ENCODE measurements at places on chromosomes 1 and 21.

GRCh38 chr1:21652101-21652936 is 16.8 kb downstream of the RAP1GAP start:
- no peak for DNase-seq

GRCh38 chr1:909861-910310 is 13.8 kb upstream of the SAMD11 start:
- DNase-seq: no peak

GRCh38 chr1:38269923-38270848 is 223.6 kb upstream of the POU3F1 start:
- no peak for DNase-seq

DNA sequence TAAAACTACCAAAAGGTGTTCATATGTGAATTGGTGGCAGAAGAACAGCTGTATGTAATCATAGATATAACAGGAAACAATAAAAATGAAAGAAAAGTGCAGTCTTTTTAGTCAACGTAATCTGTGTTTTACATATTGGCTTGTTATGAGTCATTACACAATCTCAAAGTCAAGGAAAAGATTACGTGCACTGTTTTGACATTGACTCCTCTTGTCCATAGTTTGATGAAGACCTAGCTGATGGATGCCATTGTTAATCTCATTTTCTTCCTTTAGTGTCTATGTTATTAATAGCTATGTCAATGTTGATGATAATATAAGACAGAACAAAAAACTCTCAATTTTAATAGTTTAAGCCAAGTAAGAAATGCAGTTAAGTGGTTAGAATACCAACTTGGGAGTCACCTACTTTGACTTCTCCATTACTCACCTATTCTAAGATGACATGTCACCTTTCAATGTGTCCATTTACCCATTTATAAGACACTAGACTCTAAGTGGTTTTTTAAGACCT is 84.5 kb upstream of the SAMSN1 start:
- no peak for DNase-seq

DNA sequence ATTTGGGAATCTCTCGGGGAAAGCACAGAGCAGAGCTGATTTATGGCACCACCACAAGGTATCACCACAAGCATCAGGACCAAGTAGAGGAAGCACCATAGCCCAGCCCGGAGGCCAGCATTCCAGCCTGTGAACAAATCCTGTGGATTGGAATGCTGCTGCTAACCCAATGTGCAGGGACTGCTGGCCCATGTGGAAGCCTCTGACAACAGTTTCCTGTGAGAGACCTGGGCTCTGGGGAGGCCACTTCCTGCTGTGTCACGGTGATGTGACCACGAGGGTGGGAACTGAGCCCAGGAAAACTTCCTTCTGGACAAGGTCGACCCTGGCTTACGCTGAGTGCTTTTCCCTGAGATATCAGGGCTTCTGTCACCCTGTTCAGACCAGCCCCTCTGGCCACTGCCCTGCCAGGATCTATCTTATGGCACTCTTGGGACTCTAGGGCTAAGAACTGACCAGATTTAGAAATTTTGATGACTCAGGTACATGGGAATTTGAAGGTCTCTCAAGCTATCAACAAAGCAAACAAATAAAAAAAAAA is 88.3 kb upstream of the NGF start:
- no peak for DNase-seq

- peak; percentile 25 for DNase-seq
These were observed 44.8 kb downstream of the PCNT start for GRCh38 chr21:46368533-46369285.

GRCh38 chr1:109826446-109826845 is 62.7 kb upstream of the EPS8L3 start:
- DNase-seq: no peak

GRCh38 chr1:12475101-12475500 is 142.9 kb downstream of the DHRS3 start:
- no peak for DNase-seq

DNA sequence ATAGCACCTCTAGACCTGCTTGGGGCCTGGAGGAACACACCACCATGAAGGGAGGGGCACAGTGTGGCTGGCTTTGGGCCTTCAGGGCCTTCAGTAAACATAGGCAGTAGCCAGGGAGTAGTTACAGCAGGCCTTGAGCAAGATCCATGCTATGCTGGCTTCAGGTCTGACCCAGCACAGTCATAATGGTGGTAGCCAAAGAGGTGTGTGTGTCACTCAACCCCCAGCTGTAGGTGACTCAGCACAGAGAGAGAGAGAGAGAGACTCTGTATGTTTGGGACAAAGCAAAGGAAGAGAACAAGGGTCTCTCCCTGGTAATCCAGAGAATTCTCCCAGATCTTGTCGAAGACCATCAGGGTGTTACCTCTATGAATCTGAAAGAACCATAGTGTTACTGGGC is 250.5 kb upstream of the PKN2 start:
- DNase-seq: no peak

DNA sequence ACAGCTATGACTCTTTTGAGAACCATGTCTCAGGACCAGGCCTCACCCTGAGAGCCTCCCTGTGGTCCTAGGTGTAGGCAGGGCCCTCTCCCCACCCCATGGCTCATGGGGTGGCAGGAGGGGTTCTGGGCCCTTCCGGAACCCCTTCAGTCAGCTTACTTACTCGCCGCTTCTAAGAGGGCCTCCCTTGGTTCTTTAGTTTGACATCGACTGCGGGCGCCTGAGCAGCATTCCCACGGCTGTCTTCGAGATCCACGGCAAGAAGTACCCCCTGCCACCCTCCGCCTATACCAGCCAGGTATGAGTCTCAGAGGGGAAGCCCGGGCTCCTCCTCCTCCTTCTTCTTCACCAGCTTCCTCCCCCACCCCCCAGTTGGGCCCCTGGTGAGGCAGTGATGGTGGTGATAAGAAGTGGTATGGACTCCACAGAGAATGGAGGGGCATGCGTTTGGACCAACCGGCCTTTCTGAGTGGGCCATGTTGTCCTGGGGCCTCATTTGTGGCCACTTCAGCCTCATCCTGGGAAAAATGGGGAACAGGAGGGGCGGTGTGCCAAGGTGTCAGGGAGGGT is 28.9 kb downstream of the KCNA10 start:
- DNase-seq: no peak

DNA sequence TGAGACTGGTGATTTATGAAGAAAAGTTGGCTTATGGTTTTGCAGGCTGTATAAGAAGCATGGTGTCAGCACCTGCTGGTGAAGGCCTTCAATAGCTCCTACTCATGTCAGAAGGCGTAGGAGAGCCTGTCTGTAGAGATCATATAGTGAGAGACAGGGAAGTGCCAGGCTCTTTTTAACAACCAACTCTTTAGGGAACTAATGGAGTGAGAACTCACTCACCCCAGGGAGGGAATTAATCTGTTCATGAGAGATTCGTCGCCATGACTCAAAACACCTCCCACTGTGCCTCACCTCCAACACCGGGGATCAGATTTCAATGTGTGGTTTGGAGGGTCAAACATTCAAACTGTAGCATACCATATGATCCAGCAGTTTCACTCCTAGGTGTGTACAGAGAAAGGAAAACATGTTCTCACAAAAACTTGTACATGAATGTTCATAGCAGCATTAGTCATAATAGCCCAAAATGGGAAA is 72.6 kb downstream of the TTC3 start:
- no peak for DNase-seq

GRCh38 chr1:145979746-145980456 is 15.4 kb downstream of the POLR3GL start:
- DNase-seq: no peak

- no peak for DNase-seq
These were observed 16.6 kb downstream of the IFI6 start for GRCh38 chr1:27655151-27655937.

DNA sequence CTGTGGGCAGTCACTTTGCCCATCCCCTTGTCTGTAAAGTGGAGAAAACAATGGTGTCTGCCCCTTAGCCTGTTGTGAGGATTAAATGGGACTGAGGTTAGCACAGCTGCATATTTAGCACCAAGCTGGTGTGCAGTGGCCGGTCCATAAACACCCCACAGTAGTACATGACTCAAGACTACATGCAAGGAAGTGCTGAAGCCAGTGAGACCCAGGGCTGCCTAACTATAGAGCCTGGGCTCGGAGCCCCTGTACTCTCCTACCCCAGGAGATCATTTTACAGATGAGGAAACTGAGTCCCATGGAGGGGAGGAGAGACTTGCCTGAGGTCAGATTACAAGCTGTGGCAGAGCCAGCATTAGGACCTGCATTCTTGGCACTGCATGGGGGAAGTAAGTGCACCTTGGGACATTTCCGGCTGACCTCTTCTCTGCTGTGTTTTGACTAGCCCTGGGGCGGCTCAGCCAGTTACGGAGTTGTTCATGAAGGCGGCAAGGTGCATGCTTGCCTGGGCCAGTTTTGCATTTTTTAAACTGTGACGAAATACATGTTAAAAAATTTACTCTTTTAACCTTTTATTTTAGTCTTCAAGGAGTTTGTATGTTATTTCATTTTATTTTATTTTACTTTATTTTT is 3.2 kb downstream of the SERINC2 start:
- DNase-seq: no peak

- no peak for DNase-seq
These were observed 47.6 kb downstream of the TYW3 start for GRCh38 chr1:74780594-74780993.

DNA sequence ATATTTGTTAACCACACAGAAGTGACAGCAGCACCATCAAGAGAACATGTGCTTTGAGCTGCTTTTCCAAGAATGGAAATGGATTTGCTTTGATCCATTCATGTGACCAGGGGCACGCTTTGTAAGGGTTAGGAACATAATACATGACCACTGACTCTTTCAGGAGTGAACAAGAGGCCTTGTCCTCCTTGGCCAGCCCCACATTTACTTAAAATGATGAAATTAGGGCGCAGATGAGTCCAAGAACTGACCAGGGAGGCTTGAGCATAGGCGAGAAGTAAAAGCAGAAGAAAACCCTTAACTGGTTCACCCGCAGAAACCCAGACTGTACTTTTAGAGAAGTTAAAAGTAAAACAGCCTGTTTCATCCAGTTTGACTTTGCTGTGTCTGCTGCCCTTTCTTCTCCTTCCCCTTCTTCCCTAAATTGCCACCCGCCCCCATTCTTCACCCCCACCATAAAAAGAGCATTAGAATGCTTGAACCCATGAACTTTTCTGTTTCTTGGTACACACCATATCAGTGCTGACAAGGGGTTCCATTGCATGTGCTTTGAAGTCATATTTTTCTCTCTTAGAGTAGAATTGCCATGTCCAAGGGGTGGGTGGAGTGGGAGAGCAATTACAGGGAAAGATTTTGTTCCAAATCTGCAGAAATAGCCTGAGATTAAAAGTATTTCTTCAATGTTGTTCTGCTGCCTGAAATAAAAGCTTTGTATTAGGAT is 2.6 kb upstream of the GLUL start:
- DNase-seq: no peak

- DNase-seq: no peak
These were observed 15.6 kb downstream of the BACE2 start for GRCh38 chr21:41183575-41183974.

DNA sequence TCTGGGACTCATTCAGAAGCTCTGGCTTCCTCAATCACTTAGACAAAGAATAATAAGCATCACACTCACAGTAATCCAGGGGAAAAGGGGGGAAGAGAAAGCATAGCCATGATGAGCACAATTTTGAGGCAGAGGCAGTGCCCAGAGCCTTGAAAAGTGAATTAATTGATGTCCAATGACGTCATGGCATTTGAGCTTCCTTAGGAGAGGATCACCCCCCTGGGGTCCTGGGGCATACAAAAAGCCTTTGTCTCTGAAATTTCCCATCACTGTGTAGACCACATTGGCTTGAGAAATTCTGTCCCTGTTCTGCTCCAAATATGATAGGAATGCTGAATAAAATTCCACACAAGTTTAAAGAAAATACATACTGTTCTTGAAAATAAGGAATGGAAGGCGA is 84.3 kb upstream of the COA6 start:
- DNase-seq: no peak

DNA sequence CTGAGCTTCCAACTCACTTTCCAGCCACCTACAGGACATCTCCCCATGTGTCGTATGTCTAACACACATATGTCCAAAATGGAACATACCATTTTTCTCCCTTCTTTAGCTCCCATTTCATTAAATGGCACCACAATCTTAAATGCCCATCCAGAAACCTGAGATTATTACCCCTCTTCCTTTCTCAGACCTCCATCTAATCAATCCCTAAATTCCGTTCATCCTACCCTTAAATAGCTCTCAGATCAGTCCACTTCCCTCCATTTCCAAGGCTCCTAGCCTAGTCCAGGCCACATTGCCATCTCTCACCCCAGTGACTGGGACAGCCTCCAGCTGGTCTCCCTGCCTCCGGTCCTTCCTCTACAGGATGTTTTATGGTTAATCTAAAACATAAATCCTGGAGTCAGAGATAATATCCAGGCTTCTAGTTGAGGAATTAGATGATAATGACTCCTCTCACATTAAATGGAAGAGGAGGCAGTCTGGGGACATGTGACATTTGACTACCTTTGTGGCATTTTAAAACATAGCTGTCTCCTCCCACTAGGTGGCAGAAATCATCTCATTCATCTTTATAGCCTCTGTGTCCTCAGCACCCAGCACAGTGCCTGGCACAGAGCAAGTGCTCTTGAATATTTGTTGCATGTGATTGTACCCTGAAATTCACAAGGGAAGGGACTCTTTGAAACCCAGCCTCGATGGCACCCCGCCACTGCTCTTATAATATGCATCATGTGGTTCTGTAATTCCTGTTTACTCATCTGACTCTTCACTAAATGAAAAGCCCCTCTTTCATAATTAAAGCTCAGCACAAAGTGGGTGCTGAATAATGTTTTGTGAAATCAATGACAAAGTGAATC is 102.3 kb downstream of the TMEM53 start:
- no peak for DNase-seq

- DNase-seq: no peak
These were observed 14.3 kb upstream of the GPR157 start for GRCh38 chr1:9143250-9143649.

GRCh38 chr1:236301958-236302335 is 20.2 kb upstream of the ERO1B start:
- no peak for DNase-seq

DNA sequence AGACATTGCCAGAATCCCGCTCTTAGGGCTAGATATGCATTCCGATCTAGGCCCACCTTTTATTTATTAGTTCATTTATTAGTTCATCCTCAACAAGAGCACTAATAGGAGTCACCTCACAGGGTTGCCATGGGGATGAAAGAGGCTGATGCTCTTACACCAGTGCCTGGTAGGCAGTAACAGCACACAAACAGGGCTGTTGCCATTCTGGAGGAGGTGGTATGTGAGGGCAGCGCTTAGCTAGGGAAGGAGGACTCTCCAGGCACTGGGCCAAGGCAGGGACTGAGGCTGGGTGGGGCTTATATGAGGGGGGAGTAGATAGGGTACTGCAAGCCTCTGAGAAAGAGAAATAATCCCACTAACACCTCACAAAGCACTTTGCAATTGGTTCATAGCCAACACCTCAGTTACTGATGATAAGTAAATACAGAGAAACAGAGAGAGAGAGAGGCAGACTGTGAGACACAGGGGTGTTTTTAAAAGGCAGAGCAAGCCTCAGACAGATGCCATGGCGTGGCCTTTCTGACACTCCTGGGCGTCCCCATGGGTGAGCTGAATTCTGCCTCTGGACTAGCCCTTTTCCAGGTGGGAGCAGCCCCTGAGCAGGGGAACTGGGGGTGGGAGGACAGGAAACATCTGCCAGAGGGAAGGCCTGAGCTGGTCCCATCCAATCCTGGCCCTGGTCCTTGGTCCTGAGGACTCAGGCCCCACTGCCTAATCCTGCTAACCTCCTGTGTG is 5.9 kb downstream of the FCGR2A start:
- no peak for DNase-seq
